ENCODE measurements at places on chromosomes 3 and 15. TPM values are rescaled to one million over a fixed set of nuclear protein-coding genes. Genes with fewer than 3 reads are reported as not detected.

Gene NPHP3
- 3.8 TPM for polyA plus RNA-seq

Gene PRR20G
- polyA plus RNA-seq, result not detected

Gene CCR8
- polyA plus RNA-seq, result not detected

DNA sequence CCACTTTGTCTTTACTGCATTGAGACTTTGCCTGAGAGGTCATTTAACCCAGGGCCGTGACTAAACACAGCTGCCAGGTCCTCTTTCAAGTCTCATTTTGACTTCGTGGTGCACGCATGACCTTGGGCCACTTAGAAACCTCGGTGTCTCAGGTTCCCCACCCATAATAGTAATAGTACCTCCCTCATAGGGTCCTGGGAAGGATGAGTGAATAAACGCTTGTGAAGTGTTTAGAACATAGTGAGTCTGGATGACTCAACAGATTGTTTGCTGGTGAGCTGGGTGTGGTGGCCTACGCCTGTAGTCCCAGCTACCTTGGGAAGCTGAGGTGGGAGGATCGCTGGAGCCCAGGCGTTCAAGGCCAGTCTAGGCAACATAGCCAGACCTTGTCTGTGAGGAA is 56.3 kb downstream of the BDH1 start:
- DNase-seq, result no peak

DNA sequence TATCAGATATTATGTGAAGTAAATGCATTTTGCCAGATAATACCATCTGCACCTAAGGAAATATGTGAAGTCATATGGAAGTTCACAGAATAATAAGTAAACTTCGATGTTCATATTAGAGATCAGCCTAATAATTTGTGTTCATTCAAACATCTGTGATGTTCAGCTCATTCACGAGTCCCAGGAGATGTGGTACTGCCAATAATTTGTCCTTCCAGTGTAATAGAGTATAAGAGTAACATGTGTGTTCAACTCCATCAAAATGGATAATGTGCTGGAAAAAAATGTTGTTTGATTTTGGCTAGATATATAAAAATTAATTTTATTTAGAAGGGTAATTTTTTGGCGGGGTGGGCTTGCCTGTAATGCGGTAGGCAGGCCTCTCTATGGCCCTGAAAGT is 75.4 kb upstream of the ARL6 start:
- DNase-seq, result no peak

DNA sequence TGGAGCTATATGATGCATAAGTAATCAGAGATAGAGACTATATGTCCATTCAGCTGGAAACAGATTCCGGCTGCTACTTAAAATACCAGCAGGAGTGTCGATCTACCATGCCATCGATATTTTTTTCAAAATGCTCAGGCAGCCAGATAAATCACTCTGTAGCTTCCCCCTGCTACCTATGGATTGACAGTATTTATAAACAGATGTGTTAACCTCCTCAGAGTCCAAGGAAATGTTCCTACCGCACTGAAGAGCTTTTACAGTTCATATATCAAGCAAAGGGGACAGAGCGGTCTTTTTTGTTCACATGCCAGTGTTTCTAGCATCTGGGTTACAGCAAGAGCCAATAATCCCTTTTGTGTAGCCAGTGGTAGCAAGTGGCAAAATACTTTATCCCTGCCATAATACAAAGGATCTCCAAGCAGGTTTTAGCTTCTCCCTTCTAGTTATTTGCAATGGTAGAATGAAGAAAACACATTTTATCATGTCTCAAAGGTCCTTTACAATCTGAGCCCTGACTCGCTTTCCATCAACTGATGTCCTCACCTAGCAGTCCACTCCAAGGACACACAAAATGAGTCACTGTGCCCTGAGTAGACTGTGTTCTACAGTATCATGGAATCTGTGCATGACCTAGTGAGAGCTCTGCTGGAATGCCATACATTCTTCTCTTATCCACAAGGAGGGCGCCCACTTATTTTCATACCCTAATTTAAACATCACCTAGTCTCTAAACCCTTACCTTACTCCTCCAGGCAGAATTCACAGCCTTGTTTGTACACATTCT is 507.0 kb downstream of the TBL1XR1 start:
- DNase-seq, result no peak

Measured in naive B cell (primary cell).